Suppressor macrophage (primary cell): ENCODE measurements at places on chromosomes 11 and 22.
A peak's percentile ranks its signal among the peaks of the same experiment; 100 is the strongest.

- DNase-seq = no peak
Observed at GRCh38 chr11:83191491-83191890, 2.0 kb upstream of the ANKRD42 start.

DNA sequence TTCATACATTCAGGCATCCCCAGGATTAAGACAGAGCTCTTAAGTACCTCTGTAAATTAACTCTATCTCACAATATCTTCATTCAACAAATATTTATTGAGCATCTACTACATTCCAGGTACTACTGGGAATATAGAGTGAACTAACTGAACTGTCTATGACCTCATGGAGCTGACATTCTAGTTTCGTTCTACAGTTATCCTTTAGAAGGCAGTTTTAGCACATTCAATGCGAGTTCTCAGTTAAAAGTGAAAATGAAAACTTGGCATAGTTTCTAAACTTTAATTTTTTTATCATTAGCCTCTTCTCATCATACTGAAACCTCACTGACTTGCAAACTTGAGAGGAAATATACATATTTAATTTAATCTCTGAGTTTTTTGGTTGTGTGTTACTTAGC is 10.7 kb upstream of the MS4A6E start:
- no peak for DNase-seq

DNA sequence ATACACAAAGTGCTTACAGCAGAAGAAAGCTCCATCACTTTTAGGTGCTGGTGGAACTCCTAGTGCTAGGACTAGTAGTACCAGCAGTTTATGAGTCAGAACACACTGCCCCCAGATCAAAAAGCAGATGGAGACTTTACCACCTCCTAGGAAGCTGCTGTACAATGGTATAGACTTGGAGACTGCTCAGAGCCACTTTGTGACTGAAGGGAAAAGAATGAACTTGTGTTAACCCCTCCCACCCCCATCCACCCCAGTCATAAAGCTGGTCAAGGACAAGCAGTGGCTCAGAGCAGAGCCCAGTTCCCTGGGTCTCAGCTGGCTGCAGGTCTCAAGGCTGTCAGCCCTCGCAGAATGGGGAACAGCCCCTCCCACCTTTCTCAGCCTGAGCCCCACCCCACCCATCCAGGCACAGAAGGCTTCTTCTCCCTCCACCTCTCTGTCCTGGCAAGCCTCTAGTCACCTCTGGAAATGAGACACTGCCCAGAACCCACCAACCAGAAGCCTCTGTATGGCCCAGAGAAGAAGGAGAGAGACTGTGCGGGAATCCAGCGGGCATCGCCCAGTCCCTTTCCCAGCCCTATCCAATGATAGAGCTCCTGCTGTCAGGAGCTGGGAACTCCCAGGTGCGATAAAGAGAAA is 23.8 kb downstream of the PACSIN2 start:
- no peak for DNase-seq

DNA sequence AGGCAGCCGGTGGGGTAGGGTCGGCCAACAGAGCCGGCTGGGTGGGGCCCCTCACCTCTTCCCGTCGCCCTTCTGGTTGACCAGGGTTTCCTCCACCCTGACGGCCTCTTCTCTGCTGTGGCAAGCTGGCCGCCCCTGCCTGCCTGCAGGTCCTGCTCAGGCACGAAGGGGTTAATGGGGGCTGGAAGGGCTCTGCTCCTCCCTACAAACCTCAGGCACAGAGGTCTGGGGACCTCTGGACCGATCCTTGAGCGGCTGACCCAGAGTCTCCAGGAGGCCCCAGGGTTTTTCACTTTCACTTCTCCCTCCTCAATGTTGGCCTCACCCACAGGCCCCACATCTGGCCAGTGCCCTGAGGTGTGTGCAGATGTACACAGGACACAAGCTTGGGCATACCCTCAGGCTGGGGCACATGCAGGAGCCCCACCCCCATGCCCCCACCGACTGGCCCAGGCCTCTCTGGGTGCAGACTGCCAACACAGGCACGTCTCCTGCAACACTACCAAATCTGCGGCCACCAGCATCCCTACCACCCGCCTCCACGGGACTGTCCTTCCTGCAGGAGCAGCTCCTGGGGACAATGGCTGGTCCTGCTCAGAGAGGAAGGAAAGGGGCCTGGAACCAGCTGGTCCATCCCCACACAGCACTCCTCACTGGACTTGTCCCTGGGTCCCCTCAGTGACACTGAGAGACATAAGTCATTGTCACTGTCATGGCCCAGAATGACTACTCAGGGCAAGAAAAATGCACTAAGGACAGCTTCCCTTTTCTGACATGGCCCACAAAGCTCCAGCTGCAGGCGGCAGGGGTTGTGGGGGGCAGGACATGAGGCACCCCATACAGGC is 3.2 kb upstream of the TBX1 start:
- peak; percentile 54 for DNase-seq

- DNase-seq = peak; percentile 78
Observed at GRCh38 chr11:116276051-116277044, 496.4 kb downstream of the BUD13 start.

DNA sequence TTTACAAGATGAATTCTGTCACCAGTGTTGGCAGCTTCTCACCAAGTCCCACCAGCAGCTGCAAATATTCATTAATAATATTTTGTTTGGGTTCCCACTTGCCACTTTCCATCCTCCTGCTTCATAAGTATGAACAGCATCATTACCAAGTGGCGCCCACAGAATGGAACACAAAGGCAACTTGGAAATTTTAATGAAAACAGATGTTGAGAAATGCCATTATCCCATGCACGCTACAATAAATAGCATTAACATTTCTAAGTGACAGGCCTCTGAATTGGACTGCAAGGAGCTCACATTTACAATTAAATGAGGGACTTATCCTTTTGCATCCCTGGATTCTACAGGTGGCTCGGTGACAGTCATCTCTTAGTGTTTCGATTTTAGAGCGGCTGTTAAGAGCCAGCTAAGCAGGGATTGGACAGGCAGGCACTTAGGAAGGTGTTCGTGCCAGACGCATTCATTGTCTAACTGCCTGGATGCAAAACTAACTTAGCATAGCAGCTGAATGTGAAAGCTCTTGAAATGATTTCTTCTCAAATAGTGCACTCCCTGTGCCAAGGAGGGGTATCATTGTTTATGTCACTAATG is 170.3 kb downstream of the KIRREL3 start:
- no peak for DNase-seq

GRCh38 chr22:28597665-28598064 is 82.0 kb downstream of the TTC28 start:
- DNase-seq = no peak

DNA sequence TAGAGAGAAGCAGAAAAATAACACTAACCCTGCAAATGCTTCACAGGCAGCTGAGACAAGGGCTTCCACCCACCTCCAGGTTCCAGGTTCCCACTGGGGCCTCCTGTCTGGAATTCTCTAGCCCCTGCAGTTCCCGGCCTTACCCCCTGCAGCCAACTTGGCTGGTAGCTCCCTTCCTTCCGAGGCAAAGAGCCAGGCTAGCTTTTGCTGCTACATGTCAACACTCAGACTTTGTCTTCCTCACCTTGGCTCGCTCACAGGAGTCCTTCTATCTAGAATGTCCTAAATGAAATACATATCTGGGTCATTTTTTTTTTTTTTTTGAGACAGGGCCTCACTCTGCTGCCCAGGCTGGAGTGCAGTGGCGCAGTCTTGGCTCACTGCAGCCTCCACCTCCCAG is 9.9 kb upstream of the TTLL1 start:
- DNase-seq = no peak

GRCh38 chr11:8335186-8335585 is 71.5 kb upstream of the LMO1 start:
- DNase-seq = no peak

- DNase-seq = no peak
Observed at GRCh38 chr22:40235308-40235707, 57.6 kb downstream of the TNRC6B start.

DNA sequence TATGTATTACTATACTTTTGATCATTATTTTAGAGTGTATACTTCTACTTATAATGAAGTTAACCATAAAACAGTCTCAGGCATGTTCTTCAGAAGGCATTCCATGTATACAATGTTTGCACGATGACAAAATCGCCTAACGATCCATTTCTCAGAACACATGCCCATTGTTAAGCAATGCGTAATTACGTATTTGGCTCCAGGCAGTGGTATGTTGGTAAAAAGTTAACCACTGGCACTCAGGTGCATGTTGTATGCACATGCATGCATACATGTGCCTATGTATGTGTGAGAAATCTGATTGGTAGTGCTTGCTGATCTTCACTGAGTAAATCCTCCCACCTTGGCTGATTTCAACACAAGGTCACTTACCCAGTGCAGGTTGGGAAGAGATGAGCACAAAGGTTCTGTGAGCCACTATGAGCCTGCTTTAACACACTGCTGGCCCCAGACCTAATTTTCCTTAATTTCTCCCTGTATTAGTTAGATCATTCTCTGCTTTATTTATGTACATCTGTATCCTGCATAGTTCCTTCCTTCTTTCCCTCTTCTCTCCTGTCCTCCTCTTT is 164.6 kb downstream of the ARHGAP42 start:
- no peak for DNase-seq

DNA sequence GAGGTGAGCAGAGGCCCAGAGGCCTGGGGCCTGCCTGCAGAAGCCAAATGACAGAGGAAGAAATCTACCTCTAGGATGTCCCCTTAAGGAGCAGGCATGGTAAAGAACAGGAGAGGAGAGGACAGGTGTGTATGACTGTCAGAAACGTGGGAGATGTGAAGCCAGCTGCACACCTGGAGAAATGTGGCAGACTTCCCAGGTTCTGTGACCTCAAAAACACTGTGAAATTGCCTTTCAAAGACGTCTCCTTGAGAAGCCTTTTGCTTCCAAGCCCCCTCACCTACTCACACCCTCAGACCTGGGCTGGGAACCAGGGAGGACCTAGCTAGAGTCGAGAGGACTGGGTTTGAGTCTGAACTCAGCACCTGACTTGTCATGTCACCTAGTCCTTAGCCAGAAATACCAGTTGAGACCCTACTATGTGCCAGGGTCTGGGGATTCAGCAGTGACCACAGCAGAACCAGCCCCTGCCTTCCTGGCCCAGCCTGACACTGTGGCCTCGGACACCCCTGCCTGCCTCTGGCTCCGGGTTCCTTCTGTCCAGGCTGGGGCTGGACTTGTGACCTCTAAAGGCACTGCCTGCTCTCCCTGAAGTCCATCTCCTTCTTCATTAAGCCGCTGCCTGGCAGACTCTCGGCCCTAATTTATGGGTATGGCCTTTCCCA is 5.6 kb downstream of the TPBGL start:
- DNase-seq = no peak

DNA sequence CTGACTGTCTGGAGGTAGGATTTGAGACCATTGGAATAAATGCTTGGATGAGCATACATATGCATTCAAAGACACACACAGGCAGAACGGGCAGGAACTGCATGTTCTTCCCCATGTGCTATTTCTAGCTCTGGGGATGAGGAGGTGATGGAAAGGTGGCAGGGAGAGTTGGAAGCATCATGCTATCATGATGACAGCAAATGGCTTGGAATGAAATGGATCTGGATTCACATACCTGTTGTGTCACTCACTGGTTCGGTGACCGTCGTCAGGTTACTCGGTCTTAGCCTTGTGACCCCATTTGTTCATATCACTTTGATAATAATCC is 627.9 kb upstream of the KIRREL3 start:
- no peak for DNase-seq

- no peak for DNase-seq
Observed at GRCh38 chr11:134736251-134736947, 324.4 kb upstream of the B3GAT1 start.

GRCh38 chr11:33457948-33458347 is 200.8 kb downstream of the HIPK3 start:
- DNase-seq = no peak

DNA sequence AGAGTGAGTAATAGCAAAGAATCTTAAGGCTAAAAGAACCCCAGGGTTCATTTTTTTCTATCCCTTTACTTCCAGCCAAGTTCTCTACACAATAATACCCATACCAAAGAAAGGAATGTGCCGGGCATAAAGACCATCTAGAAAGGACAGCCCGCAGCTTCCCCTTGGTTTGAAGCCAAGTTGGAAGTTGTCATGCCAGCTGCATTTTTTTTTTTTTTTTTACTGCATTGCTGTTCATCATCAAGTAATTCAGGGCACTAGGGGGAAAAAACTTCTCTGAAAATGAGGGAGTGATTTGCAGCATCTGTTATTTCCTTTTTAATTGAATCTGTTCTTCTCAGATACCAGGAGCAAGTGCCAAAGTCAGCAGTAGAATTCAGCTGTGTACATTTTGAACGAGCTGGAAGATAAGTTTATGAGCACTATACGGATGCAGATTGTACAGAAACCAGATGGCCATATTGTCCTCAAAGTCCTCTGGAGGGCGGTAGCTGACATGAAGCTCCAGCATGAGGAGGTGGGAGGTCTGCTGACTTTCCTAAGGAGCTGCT is 56.4 kb downstream of the UBASH3B start:
- DNase-seq = peak; percentile 77

GRCh38 chr11:125373426-125374391 is 122.4 kb downstream of the FEZ1 start:
- DNase-seq = no peak

GRCh38 chr11:100794446-100794845 is 107.4 kb downstream of the ARHGAP42 start:
- no peak for DNase-seq

- no peak for DNase-seq
Observed at GRCh38 chr11:132028380-132029240, 658.2 kb downstream of the NTM start.

DNA sequence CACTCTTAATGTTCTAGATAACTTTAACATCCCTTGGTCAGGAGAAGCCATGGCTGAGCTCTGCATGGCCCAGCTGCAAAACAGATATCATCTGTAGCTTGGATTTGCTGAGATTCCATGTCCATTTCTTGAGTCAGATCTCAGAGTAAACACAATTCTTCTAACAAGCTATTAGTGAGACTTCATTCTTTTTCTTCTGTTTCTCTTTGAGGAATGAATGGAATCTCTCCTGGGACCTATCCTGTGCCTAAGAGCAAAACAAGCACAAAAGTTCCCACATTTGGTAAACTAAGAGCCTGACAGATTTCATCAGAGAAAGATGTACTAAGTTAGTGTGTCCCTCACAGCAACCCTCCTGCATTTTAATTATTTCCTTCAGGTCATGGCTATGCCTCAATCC is 142.8 kb downstream of the MAML2 start:
- no peak for DNase-seq

DNA sequence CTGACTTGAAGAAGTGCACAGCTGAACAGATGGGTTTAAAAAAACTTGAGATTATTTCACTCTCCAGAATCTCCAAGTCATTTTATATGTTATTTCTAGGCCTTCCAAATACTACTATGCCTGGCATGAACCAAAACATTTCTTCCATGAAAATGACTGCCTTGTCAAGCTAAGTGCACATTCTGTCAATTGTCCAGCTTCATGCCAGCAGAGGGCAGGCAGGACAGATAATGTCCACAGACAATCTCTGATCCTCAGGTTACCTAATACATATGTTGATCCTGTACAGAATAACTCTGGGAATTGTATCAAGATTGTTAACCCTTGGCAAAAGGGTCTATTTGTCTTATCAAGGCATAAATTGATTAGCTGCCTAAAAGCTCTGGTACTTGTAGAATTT is 229.5 kb downstream of the AASDHPPT start:
- no peak for DNase-seq

GRCh38 chr11:108216988-108217387 is 5.5 kb downstream of the NPAT start:
- DNase-seq = peak; percentile 35

- DNase-seq = peak; percentile 27
Observed at GRCh38 chr11:13448876-13449275, 14.1 kb downstream of the BTBD10 start.
